GM13976 (cell line): ENCODE measurements at places on chromosomes 16 and 17.
A peak's percentile ranks its signal among the peaks of the same experiment; 100 is the strongest.

- peak; percentile 51 for DNase-seq
Observed at GRCh38 chr16:71775949-71776348, 32.7 kb downstream of the AP1G1 start.

- DNase-seq: no peak
Observed at GRCh38 chr16:87710887-87711286, 54.9 kb downstream of the KLHDC4 start.

DNA sequence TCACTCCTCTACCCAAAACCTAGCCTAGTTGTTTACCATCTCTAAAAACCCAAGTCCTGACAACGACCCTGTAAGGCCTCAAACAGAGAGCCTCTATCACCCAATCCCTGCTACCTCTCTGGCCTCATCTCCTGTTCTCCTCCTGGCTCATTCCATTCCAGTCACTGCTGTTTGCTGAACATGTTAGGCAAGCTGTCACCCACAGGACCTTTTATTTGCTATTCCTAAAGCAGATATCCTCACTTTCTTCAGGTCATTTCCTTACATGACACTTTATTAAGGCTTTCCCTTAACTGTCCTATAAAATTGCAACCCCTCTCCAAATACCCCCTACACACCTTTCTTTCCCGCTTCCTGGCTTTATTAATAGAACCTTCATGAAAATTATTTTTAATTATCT, 85.1 kb downstream of the KANSL1 start:
- DNase-seq: no peak

DNA sequence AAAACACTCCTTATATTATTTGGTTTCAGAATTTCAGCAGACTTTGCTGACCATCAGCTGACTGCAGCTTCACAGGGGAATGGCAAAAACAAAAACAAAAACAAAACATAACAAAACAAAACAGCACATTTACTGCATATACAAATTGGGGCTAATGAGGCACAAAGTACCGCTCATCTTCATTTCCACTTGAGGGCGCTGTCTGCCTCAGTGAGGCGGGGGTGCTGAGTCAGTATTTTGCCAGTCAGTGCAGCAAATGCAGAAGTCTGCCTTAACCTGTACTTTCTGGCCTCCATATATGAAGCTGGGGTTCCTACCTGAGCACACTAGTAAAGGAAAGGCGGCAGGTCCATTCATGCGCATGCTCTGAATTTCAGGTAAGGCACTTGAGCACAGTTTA, 13.5 kb upstream of the DYNLRB2 start:
- DNase-seq: peak; percentile 60

DNA sequence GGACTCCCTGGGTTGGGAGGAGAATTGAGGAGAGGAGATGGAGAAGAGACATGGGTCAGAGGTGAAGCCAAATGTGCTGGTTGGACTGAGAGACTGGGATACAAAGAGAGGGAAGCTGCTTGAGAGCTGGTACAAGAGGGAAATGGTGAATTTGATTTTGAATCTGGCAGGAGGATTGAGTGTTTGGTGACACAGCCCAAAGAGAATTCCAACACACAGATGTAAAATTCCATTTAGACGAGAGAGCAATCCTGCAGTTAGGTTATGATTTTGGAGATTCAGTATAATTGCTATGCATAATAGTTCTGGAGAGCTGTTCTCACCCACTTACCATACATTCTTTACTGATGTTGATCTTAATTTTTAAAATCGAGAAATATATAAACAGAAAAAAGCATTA, 57.7 kb downstream of the HSD17B2 start:
- no peak for DNase-seq

GRCh38 chr17:68737761-68738443, 136.7 kb upstream of the FAM20A start:
- no peak for DNase-seq

DNA sequence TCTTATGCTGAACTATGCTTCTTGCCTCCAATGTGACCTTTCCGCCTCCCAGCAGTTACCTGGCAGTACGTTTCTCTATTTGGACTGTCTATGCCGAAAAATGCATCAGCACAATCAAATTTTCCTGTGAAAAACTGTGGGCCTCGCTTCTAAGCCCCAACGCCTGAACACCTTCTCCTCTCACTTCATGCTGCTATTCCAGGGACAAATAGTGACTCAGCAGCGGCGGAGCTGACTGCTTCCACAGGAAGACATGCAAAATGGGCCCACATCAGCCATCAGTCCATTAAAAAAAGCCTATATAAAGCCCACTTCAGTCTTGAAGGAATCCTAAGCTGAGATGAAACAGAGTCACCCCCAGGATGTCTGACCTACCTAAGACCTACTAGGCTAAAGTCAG, 10.5 kb upstream of the PIP4K2B start:
- DNase-seq: no peak

DNA sequence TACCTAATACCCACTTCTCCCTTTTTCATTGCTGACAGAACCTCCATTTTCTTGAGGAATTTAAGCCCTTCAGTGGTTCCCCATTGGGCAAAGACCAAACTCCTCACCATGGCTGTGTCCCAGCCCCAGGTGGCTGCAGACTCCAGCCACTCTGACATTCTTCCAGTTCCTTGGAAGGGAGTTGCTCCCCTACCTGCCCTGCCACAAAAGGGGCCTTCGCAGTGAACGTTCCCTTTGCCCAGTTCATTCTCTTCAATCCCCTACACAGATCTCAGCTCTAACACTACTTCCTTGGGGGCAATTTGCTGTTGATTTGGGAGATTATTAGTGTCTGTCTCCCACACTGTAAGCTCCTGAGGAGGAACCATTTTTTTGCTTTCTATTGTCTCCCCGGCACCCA, 3.2 kb upstream of the AKTIP start:
- no peak for DNase-seq

DNA sequence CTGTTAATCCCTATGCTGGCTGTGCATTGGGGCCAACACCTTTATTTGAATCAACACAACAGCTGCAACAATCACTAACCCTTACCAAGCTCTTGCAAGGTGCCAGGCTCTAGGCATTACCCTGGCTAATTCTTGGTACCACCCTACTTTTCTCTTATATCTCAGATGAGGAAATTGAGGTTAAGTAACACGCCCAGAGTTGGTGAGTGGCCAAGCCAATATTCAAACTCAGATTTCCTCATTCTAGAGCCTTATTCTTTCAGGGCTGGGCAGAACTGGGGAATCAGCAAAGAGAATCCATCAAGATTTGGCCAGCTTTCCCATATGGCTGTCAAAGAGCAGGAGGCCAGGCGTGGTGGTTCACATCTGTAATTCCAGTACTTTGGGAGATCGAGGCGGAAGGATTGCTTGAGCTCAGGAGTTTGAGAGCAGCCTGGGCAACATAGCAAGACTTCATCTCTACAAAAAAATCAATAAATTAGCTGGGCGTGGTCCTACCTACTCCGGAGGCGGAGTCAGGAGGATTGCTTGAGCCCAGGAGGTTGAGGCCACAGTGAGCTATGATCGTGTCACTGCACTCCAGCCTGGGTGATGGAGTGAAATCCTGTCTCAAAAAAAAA, 23.7 kb downstream of the ARSG start:
- no peak for DNase-seq

- no peak for DNase-seq
Observed at GRCh38 chr17:57915544-57915943, 39.7 kb downstream of the CUEDC1 start.

- DNase-seq: no peak
Observed at GRCh38 chr16:82264756-82265155, 94.7 kb upstream of the MPHOSPH6 start.
